ENCODE measurements at places on chromosomes 3 and 15.

- DNase-seq, result no peak
These were observed 760.8 kb upstream of the SEMA6D start for GRCh38 chr15:46956456-46956855.

DNA sequence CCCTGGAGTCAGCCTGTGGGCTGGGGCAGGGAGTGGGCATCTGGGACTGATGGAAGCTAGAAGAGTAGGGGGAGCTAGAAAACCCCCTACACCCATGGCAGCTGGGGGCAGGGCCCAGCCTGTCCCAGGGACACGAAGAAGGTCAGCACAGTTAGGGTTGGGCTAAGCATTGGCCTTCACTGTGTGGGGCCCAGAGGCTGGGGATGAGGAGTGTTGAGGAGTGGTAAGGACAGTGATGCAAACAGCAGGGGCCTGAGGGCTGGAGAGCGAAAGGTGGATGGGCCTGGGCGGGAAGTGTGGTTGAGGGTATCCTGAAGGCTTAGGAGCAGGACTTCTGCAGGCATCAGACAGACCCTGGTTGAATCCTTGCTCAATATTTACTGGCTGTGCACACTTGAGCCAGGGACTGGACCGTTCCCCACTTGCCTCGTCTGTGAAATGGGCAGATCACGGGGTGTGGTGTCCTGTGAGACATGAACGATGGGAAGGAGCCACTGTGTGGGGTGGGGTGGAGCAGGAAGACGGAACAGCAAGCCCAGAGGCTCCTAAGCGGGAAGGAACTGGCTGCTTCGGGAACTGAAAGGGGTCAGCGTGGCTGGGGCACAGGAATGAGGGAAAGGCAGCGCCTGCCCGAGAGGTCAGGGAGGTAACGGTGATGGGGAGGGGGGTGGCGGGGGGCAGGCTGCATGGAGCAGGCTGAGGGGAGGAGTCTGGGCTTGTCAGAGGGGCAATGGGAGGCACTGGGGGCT is 7.3 kb downstream of the PRKCD start:
- DNase-seq, result no peak

DNA sequence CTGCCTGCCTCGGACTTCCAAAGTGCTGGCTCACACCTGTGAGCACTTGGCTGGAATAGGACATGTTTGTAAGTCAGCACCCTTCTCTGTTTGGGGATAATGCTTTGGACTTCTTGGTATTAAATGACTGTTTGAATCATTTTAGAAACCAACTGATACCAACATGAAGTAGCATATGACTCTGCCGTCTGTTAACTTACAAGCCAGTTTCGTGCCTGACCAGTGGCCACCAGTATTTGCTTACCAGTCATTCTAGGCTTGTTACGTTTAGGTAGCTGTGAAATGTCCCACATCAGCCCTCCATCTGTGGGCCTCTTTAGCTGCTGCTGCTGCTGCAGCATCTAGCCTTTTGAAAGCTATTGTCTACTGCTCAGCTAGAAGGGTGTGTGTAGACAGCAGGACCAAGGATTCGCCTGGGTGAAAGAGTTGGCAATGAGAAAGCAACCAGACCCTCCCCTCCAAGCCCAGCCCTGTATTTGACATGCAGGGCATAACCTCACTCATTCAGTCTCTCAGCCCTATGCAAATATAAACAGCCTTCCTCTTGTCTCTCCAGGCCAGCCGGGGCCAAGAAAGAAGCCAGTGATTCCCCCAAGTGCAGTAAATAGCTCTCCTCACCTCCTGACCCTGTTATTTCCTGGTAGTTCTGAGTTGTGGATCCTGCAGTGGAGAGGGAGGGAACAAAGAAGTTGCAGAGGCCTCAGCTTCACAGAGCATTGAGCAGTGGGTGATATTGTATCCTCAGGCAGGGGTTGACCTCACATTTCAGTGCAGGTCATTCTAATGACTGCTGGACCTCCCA is 51.0 kb downstream of the NKIRAS1 start:
- DNase-seq, result no peak

- no peak for DNase-seq
These were observed 94.5 kb downstream of the TPRA1 start for GRCh38 chr3:127495821-127496655.

DNA sequence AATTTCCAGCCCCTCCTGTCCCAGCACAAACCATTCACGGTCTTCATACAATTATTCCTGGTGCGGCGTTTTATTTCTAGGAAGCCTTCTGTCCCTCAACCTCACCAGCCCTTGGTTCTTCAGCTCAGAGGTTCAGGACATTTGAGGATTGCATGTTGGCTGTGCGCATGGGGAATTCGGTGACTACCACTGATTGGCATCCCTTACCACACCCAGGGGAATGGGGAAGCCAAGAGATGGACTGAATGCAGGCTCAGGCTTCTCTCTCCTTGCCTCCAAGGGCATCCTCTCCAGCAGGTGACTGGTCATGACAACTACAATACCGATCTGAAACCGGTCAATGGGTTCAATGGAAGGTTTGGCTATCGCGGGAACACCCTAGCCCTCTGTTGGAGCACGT is 153.8 kb downstream of the MTHFS start:
- no peak for DNase-seq

GRCh38 chr3:22170370-22170769 is 419.4 kb upstream of the ZNF385D start:
- DNase-seq, result no peak

- no peak for DNase-seq
These were observed 8.6 kb upstream of the ISG20 start for GRCh38 chr15:88630141-88630721.

GRCh38 chr3:55668359-55668758 is 181.3 kb upstream of the WNT5A start:
- DNase-seq, result no peak

DNA sequence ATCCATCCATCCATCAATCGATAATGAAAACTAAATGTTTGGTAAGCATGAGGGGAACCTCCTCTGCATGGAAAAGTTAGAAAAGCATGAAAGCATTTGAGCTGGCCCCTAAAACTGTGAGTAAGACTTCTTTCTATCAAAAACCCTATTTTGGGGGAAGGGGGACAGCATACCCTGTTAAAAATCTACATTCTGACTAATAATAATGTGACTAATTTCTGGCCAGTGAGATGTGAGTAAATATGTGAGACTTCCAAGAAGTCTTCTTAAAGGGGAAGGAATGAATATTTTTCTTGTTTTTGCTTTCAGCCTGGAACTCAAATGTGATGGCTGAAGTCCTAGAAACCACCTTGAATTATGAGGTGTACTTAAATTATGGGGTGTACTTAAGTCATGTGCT is 54.9 kb downstream of the C3orf85 start:
- DNase-seq, result no peak

DNA sequence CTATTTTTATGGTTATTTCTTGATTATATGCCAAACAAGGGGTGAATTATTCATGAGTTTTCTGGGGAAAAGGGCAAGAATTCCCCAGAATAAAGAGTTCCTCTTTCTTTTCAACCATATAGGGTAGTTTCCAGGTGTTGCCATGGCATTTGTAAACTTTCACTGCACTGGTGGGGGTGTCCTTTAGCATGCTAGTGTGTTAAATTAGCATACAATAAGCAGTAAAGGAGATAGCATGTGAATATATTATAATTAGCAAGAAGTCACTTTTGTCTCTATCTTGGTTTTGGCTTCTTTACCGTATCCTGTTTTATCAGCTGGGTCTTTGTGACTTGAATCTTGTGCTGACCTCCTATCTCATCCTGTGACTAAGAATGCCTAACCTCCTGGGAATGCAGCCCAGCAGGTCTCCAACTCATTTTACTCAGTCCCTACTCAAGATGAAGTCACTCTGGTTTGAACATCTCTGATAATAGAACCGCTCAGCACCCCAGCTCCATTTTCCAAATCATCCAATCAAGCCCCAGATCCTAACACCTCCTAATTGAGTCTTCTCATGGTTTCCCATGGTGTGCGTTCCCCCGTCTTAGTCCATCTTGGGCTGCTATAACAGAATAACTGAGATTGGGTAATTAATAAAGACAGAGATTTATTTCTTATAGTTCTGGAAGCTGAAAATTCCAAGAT is 3.4 kb upstream of the SELENOT start:
- no peak for DNase-seq

- DNase-seq, result no peak
These were observed 11.6 kb upstream of the DPH6 start for GRCh38 chr15:35557544-35557943.

DNA sequence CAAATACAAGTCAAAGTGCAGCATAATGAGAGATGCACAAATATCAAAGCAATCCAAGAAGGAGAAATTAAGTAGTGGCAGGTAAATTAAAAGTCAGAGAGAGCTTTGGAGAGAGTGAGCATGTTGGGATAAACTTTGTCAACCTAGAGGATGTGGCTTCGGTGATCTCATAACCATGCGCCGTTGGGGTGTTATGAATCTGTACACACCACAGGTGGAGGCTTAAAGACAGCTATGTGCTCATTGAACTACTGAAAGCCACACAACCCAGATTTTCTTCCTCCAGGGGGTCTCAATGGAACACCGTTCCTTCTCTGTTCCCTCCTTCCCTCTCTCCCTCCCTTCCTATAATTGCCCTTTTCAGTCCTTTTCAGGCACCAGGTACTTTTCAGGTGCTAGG is 52.0 kb downstream of the SUCNR1 start:
- DNase-seq, result no peak

DNA sequence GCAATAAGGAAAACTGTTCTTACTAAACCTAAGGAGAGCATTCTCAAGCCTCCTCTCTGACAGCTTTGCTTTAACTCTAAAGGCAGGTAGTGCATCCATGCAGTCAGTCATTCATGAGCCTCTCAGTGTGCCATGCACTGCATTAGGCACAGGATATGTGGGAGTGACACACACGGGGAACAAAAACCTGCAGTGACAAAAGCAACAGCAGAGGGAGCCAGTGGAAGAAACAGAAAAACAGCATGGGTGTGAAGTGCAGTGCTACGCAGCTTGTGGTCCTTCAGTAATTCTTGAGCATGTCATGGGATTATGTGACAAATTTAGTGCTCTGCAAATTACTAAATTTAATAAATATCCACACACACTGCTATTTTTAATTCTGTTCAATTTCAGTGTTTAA is 230.7 kb downstream of the BBX start:
- no peak for DNase-seq

GRCh38 chr3:187565701-187566100 is 104.5 kb downstream of the SST start:
- no peak for DNase-seq

DNA sequence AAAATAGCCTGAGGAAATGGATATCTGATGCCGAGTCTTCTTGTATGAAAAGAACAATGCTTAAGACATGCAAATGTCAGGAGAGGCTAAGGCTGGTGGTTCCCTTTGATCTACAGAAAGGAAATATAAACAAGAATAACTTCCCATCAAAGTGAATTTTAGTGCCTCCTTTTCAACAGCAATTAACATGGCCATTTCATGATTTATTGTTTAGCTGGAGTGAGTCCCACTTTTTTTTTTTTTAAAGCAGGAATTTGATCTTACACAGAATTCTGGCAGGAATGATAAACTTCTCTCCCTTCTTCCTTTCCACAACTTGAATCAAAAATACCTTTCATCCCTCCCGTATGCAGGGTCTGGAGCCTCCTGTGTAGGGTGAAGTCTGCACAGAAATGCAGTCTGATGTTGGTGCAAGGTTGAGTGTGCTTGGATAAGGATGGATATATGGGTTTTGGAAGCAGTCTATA is 287.0 kb downstream of the MEX3B start:
- no peak for DNase-seq

DNA sequence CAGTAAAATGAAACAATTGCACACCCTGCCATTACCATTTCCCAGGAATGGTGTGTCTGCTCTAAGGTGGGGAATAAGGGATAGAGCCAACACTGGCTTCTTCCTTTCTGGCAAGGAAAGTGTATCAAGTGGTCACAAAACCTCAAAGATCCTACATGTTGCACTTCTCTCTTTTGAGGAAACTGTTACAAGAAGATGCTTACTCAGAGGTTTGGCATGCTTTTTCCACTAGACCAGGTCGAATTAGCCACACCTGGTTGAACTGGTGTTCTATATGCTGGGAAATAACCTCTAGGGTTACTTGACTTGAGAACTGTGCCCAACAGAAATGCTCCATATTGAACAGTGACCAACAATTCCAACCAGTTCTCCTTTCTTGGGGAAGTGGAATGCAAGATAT is 102.9 kb downstream of the LRRN1 start:
- DNase-seq, result no peak
